ENCODE measurements at places on chromosomes 2 and 18.

DNA sequence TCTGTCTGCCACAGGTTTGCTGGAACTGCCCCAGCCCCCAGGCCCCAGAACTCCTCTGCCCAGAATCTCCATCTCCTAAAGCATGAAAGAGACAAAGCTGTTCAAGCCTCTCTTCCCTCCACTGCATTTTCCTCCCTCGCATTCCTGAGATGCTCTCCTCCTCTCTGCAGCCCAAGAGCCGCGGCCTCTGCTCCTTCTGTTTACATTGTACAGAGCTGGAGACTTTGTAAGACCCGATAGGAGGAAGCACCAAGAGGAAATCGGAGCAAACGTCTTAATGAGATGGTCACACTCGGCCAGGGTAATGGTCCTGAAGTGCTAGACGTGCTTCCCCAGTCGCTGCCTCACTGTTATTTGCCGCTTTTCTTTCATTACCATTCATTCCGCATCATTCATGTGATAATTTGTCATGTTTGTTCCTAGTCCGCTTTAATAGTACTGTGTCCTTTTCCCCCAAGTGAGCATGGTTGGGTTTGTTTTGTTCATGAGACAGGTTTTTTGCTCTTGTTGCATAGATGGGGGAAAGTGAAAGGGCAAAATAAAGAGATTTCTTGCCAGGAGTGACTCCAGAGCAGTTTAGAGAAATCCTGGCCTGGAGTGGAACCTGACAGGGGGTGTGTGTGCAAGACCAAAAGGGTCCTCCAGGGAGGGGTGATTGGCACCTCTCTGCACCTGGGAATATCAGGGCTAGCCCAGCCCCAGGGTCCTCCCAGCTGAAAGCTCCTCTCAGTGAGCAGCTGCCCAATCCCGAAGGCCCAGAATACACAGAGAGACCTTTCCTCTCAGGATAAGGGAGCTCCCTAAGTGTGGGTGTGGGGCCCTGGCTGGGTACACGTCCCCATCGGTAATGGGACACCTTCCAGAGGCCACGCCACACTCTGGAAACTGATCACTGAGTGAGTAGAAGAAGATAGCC, 44.9 kb upstream of the ID2 start:
- DNase-seq, result no peak

- DNase-seq, result no peak
Measured at GRCh38 chr2:238243496-238244076, 3.7 kb upstream of the HES6 start.

DNA sequence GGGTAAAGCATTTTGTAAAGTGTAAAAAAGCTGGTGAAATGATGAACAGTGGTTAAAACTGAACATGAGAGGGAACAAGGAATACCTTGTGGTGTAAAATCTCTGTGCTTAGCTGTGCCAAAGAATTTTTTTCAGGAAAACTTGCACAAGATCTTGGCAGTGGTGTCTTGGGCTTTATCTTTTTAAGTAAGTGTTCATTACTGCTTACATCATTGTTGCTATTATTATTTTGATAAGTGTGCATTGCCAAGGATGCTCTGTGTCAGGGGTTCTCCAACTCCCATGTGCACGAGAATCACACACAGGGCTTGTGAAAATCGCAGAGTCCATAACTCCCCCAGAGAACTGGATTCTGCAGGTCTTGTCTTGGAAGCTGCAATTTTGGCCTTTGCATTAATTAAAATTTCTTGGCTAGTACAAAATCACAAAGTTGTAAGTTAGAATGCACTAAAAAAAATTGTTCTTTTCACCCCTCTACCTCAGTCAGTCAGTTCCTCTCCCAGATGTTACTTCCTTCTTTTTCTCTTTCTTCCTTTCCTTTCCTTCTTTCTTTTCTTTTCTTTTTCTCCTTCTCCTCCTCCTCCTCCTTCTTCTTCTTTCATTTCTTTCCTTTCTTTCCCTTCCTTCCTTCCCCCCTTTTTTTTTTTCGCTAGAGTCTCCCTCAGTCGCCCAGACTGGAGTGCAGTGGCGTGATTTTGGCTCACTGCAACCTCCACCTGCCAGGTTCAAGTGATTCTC, 37.8 kb downstream of the GATA6 start:
- DNase-seq, result no peak

- no peak for DNase-seq
Measured at GRCh38 chr2:145744541-145745386, 1224.8 kb upstream of the ZEB2 start.

- DNase-seq, result no peak
Measured at GRCh38 chr2:74502720-74503505, 3.5 kb upstream of the LBX2 start.

DNA sequence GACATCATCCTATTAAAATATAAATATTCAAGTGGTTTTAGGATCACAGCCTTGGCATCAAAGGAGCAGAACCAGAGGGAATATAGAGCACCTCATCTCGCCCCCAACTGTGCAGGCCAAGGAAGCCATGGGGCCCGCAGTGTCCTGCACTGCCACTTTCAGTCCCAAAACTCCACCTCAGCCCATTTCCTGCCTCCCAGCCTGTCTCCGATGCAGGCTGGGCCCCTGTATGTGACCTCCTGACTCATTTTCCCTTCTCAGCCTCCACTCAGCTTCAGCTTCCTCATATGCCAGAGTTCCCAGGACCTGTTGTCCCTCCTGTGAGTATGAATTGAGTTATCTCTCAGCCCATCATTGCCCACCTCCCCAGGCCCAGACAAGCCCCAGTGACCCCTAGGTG, 72.9 kb upstream of the GLI2 start:
- no peak for DNase-seq

DNA sequence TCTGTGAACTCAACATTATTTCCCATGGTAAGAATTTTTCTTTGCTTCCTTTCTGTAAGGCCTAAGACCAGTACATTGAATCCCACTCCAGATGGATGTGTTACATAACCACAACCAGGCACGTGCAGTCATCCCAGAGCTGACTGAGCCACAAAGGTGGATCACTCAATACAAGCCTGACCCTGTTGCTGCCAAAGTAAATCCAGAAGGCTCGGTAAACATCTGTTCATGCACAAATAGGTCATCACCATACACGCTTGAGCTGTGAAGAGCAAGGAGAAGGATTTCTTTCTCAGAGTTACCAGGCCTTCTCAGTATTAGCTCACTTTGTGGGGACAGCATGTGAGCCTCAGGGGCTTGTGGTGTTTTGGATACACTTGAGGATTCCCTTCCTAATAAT, 791.4 kb upstream of the FANCL start:
- no peak for DNase-seq

- DNase-seq, result no peak
Measured at GRCh38 chr2:172693037-172693436, 42.6 kb upstream of the RAPGEF4 start.

DNA sequence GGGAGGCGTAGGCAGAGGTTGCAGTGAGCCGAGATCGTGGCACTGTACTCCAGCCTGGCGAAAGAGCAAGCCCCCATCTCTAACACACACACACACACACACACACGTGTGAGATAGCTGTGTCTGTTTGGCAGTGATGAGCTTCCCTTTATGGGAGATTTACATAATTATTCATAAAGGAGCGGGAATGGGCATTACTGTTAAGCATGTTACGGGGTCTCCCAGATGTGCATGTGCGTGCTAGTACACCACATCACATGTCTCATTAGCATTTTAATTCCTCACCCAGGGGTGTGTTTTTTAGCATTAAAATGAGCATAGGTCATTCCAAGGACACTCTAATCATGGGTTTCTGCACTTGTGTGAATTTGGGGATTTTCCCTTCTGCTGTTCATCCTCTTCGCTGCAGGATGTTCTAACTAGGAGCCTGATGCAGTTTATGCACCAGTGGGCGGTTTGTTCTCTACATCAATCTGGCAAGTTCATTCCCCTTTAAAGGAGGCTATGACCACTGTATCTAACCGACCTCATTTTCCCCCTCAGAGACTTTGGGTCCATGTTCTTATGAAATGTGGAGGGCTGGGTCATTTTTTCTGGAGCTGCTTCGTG, 1.0 kb upstream of the FAM178B start:
- no peak for DNase-seq

DNA sequence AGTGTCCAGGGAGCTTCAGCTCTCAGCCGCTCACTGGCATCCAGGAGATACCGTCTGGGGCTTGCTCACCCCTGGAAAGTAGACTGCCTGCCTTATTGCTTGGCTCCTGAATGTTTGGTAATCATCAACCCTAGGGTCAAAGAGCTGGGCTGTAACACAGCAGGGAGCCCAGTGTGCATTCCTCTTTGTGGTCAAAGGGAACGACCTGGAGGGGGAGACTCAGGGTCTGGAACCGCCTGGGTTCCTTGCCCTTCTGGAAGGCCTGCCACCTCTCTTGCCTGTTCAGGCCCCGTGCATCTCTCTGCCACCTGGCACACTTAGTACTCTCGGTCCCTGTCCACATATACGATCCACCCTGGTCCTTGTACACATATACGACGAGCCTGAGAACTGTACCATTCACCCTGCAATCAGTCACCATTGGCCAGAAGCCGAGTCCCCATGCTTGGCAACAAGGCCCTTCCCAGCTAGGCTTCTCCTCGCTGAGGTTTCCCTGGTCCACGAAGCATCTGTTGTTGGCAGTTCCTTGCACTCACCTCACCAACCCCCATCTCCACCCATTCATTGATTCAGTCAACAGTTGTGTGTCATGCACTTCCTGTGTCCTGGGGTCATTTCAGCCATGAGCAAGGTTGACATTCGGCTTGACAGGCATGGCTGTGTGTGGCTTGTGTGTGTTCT, at the start of gene NAT8:
NAT8 (minus strand) TSS at position 85 of the 681 bp plus-strand sequence. CDS start 794 bp downstream, outside the sequence.
- no peak for DNase-seq

GRCh38 chr2:236403811-236404210, 139.6 kb upstream of the ASB18 start:
- DNase-seq, result no peak

- DNase-seq, result no peak
Measured at GRCh38 chr18:4399929-4400328, 55.2 kb downstream of the DLGAP1 start.

- no peak for DNase-seq
Measured at GRCh38 chr2:98517636-98518035, 73.0 kb downstream of the INPP4A start.

DNA sequence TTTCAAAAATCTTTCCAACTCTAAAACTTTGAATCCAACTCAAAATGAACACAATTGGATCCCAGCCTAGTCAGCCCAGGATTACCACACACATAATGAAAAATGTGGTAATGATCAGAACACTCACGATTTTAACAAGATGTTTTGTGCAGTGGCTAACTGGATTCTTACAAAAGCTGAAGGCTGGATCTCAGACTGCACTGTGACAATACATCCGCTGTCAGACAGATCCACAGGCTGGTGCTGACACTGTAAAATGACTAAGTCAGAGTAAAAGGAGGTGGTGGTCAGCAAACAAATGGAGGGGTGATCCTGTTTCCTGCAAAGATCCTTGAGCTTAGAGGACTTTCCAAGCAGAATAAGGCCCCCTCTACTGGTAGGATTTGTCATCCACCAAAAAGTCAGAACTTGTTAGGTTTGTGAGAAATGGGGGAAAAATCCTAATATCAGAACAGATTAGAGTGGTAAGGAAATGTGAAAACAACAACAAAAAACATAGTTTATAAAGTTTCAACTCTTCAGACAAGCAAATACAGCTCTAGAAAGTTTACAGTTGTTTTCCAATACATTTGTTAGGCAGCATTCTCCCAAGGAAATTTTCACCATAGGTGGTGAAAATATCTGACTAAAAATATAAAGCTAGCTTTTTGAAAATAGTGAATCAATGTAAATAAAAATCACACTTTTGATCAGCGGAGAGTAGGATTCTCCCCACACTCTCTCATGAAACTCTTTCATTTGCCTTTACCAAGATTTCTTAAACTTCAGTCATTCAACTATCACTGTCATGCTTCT, 211.9 kb downstream of the AGPS start:
- no peak for DNase-seq

DNA sequence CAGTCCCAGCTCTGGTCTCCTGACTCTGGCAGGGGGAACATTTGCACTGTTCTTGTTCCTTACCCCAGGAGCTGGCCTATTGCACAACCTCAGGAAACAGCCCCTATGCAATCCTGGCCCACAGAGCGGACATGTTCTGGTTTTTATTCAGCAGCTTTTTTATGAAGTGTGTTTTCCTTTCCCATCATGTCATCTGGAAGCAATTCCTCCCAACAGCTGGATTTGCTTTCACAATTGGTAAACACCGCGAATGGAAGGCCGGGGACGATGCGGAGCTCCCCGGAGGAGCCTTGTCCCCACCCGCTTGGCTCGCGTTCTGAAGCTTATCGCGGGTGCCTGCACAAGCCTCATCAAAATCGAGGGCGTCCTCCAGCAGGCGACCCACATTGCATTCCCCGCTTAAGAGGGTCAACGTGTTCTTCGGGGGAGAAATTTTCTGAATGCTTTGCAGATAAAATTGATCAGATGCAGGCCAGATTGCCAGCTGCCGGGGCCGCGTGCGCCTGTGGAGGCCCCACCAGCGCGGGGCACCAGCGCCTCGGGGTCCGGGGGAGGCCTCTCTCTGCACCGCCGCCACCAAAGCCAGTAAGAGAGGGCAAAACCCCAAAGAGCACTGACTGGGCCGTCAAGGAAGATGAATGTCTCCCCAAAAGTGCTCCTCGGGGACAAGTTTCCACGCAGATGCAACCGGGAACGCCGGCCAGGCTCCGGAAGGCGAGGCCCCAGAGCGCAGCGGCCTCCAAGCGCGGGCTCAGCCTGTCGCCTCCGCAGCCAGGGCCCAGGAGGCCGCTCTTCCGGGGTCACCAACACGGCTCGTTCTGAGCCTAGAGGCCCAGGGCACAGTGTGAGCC, 60.3 kb upstream of the SP3 start:
- DNase-seq, result no peak

DNA sequence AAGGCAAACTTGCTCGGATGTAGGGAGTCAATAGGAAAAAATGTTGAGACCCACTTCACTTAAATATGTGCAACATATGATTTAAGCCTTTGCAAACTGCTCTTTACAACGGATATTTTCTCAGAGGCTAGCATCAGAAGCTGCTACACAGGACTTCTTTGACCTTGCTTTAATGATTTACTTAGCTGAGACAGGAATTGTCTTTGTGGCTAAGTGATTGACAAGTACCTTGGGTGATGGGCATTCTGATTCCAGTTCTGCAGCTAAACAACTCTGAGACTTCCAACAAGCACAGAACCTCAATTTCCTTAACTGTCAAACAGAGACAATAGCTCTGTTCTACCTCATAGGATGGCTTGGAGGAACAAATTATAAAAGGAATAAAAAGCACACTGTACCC, 150.2 kb downstream of the NCKAP5 start:
- no peak for DNase-seq

Data from T follicular helper cell (primary cell).